ENCODE measurements at places on chromosomes 7 and 10. TPM values are rescaled to one million over a fixed set of nuclear protein-coding genes. Genes with fewer than 3 reads are reported as not detected.

GRCh38 chr10:128209862-128210214 lies 83.6 kb upstream of the MKI67 start:
- H3K27ac ChIP-seq = no peak overlapping the region
- no peak for DNase-seq
- H3K36me3 ChIP-seq = no peaks in the 10 kb centered on the region
- H3K4me1 ChIP-seq = peaks cover 33% of the 10 kb centered on the region
- H3K4me3 ChIP-seq = peak overlapping the region; percentile 67

Gene KCNH2
- total RNA-seq = 14.6 TPM

GRCh38 chr10:78964274-78964951 lies 104.4 kb upstream of the ZMIZ1 start:
- no peaks in the 10 kb centered on the region for H3K36me3 ChIP-seq
- peak overlapping the region; percentile 26 for H3K27ac ChIP-seq
- H3K4me3 ChIP-seq = no peak overlapping the region
- peaks cover 38% of the 10 kb centered on the region for H3K4me1 ChIP-seq
- no peak for DNase-seq
- no peaks in the 10 kb centered on the region for H3K27me3 ChIP-seq

- peaks cover 27% of the 10 kb centered on the region for H3K27me3 ChIP-seq
- no peaks in the 10 kb centered on the region for H3K36me3 ChIP-seq
- no peak overlapping the region for H3K27ac ChIP-seq
- DNase-seq = no peak
- no peak overlapping the region for H3K4me3 ChIP-seq
Measured at GRCh38 chr10:23341004-23341403, 3.6 kb downstream of the C10orf67 start.

Gene C10orf53
- not detected for total RNA-seq

DNA sequence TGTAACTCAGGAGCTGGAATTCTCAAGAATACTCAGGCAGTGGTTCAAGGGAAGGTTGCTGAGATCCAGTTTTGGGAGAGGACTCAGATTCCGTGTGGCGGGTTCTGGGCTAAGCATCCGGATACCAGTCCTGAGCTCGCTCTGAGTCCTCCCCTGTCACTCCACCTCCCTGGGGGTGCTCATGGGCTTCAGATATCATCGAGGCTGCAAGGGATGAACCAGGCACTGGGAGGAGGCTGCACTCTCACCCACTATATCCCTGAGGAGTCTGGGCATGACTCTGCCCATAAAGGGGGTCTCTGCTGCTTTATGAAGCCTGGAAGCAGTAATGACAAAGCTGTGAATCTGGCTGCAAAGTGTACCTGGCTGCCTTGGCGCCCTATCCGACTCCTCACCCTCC lies 188.5 kb downstream of the TNS3 start:
- no peaks in the 10 kb centered on the region for H3K4me1 ChIP-seq
- H3K27ac ChIP-seq = no peak overlapping the region
- no peak for DNase-seq
- H3K4me3 ChIP-seq = no peak overlapping the region
- H3K27me3 ChIP-seq = no peaks in the 10 kb centered on the region

DNA sequence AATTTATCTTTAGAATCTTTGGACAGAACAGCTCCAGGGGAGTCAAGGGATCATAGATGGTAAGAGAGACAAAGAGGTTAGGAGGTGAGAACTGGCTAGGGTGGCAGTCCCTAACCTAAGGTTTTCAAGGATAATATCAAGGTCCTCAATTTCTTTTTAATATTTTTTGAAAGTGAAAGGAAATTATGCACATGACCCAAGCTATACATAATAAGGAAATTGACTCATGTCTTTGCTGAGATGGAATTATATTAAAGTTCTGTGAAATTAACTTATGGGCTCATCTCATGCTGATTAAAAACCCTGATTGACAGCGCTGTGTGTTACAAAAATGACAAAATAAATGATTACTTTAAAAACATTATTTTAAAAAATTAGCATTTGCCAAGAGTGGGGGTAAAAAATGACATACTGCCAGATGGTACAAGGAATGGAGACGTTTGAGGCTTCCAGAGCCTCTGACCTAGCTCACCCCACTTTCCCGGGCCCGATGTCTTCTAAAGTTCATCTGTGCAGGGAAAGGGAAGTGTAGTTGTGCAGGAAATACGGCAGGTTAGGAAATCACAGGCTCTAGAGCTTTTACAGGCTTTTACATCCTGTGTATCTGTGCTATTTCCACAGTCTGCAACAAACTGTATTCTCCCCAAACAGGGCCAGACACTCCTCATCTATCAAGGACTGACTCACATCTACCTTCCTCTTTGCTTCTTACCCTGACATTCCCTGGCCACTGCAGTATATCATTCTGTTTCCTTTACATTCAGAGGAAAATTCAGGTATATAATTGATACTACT lies 185.6 kb upstream of the PRSS58 start:
- DNase-seq = no peak
- no peaks in the 10 kb centered on the region for H3K27me3 ChIP-seq
- H3K4me1 ChIP-seq = peaks cover 29% of the 10 kb centered on the region
- H3K36me3 ChIP-seq = no peaks in the 10 kb centered on the region
- no peak overlapping the region for H3K4me3 ChIP-seq

DNA sequence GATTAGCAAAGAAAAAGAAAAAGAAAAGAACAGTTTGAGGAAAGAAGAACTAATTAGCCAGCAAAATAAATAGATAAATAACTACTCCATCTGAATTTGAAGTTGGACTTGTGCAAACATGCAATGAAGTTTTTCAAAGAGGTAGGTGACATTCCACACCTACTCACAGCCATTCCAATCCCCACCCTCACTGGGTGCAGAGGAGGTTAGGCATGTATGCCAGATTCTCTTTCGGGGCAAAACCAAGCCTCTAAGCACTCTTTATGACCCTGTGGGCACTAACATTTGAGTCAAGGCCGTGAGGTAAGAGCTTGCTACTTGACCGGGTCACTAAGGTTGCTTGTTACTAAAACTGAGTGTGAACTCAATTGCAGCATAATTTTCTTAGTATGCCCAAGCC lies 108.4 kb upstream of the SEMA3A start:
- no peak overlapping the region for H3K27ac ChIP-seq
- peaks cover 10% of the 10 kb centered on the region for H3K4me1 ChIP-seq
- H3K36me3 ChIP-seq = no peaks in the 10 kb centered on the region
- no peaks in the 10 kb centered on the region for H3K27me3 ChIP-seq
- no peak overlapping the region for H3K4me3 ChIP-seq
- no peak for DNase-seq

DNA sequence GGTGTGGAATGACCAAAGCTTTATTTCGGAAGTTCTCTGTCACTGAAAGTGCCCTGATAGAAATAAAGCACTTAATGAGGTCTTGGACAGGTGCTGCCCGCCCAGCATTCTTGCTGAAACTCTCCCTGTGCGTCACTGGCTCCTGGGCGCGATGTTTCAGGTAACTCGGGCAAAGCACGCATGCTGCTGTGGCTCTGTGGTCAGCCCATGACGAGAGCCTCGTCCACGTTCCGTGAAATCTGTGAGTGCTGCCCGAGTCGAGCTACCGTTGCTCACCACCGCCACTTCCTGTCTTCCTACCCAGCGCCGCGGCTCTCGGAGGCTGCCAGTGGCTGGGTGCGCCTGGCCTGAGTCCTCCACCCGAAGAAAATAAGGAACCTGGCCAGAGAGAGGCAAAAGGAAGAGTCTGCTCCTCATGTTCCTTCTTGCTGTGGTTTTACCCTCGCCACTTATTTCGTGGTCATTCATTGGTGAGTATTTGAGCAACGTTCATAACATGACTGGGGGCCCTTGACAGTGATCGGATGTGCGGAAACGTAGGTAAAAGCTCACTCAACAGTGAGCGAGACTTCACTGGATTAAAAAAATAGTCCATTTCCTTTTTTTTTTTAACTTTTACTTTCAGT lies 95.5 kb downstream of the MAP3K8 start:
- peak; percentile 12 for DNase-seq
- H3K27me3 ChIP-seq = no peaks in the 10 kb centered on the region
- peaks cover 37% of the 10 kb centered on the region for H3K4me1 ChIP-seq

DNA sequence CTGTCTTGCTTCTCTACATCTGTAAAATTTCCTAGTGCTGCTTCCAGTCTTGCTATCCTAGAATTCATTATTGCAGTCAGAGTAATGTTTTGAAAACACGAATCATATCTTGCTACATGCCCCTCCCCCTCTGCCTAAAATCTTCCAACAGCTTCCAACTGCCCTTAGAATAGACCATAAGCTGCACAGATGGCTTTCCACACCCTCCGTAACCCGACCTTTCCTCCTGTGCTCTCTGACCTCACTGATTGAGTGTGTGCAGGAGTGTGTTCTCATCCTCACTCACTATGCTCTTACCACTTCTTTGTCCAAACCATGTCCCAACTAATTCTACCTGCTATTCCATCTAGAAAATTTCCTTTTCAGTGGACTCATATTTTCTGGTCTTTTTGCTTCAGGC lies 121.2 kb upstream of the ANKRD1 start:
- peaks cover 17% of the 10 kb centered on the region for H3K27me3 ChIP-seq
- H3K4me1 ChIP-seq = no peaks in the 10 kb centered on the region
- H3K36me3 ChIP-seq = no peaks in the 10 kb centered on the region
- H3K27ac ChIP-seq = no peak overlapping the region
- no peak overlapping the region for H3K4me3 ChIP-seq

DNA sequence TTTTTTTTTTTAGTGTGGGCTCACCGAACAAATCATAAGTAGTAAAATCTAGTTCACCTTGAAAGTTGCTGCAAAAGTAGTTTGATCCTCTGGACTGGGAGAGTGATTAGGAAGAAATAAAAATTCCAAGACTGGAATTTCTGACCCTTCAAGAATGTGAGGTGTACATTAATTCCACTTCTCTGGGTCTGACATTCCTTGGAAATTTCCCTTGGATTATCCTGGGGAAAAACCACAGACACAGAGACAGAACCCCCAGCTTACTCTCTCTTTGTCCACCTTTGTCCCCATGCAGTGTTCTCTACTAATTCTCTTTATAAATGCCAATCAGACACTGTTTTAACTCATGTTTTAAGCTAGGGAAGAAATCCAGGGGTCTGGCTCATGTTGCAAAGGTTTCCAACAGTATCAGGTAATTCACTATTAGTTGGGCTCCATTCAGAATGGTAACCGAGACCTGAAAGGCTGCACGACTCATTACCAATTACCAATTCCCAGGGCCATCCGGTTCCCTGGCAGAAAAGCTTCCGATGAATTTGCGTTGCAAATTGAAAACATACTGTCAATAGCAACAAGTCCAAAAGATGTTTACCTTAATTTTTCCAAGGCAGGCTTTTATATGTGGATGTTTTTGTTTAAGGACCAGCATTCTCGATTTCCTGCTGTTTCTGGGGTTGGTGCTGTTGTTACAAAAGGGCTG lies 86.3 kb downstream of the BAMBI start:
- peaks cover 2% of the 10 kb centered on the region for H3K27me3 ChIP-seq
- H3K36me3 ChIP-seq = peaks cover 12% of the 10 kb centered on the region
- peak overlapping the region; percentile 86 for H3K27ac ChIP-seq
- DNase-seq = no peak
- H3K4me1 ChIP-seq = peaks cover 42% of the 10 kb centered on the region

DNA sequence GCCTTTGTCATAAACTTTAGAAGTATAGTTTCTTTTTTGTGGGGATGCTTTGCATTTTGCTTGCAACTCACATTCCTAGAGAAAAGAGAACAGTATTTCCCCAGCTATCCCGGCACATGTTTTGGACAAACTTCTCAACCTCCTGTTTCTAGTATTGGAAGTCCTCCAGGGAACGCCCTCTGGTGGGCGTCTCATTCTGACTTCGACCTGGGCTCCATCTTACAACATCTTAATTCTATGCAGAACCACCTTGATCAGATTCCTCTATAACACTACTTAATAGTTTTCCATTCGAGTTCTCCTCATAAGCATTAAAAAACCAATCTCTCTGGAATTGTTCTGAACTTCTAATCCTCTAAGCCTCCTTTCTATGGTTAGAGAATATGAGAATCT lies 139.5 kb upstream of the FZD8 start:
- peak; percentile 60 for DNase-seq
- no peak overlapping the region for H3K4me3 ChIP-seq

Gene NKX1-2
- total RNA-seq = 57.7 TPM

- H3K4me3 ChIP-seq = no peak overlapping the region
- H3K27ac ChIP-seq = 0 out of 2 replicates have a peak overlapping the region, but pooled peaks have one; percentile 46
- H3K36me3 ChIP-seq = no peaks in the 10 kb centered on the region
- peaks cover 2% of the 10 kb centered on the region for H3K4me1 ChIP-seq
- no peak for DNase-seq
Measured at GRCh38 chr7:84848219-84848973, 338.5 kb downstream of the SEMA3D start.

GRCh38 chr7:41641665-41642014 lies 61.2 kb downstream of the INHBA start:
- DNase-seq = no peak
- H3K4me3 ChIP-seq = no peak overlapping the region
- peaks cover 9% of the 10 kb centered on the region for H3K36me3 ChIP-seq
- peaks cover 13% of the 10 kb centered on the region for H3K4me1 ChIP-seq

- H3K36me3 ChIP-seq = no peaks in the 10 kb centered on the region
- DNase-seq = no peak
- H3K4me3 ChIP-seq = no peak overlapping the region
- peaks cover 14% of the 10 kb centered on the region for H3K4me1 ChIP-seq
- H3K27ac ChIP-seq = no peak overlapping the region
Measured at GRCh38 chr10:86723009-86723408, 33.4 kb upstream of the BMPR1A start.

DNA sequence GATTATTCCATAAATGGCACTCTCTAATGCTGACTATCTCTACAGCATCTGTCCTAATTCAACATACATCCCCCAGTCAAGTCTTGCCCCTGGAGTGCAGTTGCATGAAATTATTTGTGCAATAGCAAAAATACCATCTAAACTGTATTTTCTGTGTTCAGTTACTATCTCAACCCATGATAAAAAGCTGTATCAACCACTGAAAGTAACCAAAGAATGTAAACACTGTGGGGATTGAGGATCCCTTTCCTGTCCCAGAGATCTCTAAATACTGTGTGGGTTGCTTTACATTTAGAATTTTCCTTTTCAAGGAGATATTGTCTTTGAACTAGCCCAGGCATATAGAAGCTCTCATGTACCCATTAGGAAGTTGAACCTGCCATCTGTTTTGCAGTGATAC lies 23.9 kb upstream of the DGKI start:
- H3K27ac ChIP-seq = no peak overlapping the region
- no peaks in the 10 kb centered on the region for H3K27me3 ChIP-seq
- H3K36me3 ChIP-seq = peaks cover 40% of the 10 kb centered on the region

Gene C7orf57
- 0.90 TPM for total RNA-seq

DNA sequence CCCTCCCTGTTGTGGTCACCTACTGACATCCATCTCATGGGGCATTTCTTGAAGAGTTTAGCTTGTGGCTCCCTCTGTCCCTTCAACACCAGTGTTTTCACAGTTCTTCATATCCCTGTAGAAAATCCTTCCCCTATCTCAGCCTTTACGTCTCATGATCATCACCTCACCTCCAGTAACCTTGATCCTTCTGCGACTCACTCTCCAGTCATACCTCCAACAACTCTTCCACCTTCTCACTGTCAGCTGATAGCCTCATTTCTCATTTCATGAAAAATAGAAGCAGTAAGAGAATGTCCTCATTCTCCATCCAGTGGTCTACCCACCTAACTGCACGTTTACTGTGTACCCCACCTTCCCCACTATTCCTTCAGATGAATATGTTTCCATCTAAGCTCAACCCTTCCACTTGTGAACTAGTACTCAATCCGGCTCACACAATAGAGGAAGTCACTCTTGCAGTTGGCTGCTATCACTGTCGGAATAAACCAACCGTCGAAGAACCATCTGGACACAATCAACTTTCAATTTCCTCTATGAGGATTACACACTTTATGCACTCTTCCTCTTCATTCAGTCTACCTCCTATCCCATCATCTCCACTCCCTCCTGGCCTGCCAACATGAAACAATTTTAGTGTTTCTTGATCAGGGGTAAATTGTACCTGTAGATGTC lies 256.0 kb downstream of the AHR start:
- H3K27me3 ChIP-seq = no peaks in the 10 kb centered on the region
- no peak for DNase-seq
- H3K4me3 ChIP-seq = no peak overlapping the region
- H3K36me3 ChIP-seq = no peaks in the 10 kb centered on the region
- H3K27ac ChIP-seq = no peak overlapping the region

Gene SLC13A4
- total RNA-seq = 1.6 TPM
